ENCODE measurements at places on chromosomes 12 and 14.

GRCh38 chr12:94938583-94938982 lies 64.9 kb downstream of the NDUFA12 start:
- DNase-seq, result no peak

- DNase-seq, result no peak
Measured at GRCh38 chr12:124538194-124539082, 29.0 kb downstream of the NCOR2 start.

GRCh38 chr12:22206111-22206728 lies 128.3 kb downstream of the ST8SIA1 start:
- DNase-seq, result no peak

- no peak for DNase-seq
Measured at GRCh38 chr14:71139294-71139946, 232.2 kb downstream of the PCNX1 start.

GRCh38 chr14:27995691-27996090 lies 770.9 kb upstream of the FOXG1 start:
- DNase-seq, result no peak

DNA sequence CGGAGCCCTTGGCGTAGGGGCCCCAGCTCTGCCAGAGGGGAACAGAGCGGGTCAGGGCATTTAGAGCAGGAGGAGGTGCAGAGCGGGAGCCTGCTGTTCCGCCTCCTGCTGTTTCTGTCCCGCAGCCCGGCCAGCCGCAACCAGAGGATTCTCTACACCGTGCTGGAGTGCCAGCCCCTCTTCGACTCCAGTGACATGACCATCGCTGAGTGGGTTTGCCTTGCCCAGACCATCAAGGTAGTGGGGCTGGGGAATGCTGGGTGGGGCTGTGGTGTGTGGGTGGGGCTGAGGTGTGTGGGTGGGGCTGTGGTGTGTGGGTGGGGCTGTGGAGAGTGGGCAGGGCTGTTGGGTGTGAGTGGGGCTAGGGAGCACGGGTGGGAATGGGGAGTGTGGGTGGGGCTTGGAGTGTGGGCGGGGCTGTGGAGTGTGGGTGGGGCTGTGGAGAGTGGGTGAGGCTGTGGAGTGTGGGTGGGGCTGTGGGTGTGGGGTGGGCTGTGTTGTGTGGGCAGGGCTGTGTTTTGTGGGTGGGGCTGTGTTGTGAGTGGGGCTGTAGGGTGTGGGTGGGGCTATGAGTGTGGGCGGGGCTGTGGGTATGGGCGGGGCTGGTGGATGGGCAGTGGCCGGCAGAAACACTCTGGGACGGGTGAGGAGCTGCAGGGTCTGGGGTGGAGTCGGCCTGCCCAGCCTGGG lies 8.0 kb downstream of the ASPG start:
- no peak for DNase-seq

Measured in stimulated activated naive B cell treated with anti-CD40 and anti-IgM and Interleukin-4, amounts not matched to agents 10 μg/mL and 1 μg/mL and 100 μg/mL, for 72 hours (primary cell).